ENCODE measurements at places on chromosomes 6 and 20.

DNA sequence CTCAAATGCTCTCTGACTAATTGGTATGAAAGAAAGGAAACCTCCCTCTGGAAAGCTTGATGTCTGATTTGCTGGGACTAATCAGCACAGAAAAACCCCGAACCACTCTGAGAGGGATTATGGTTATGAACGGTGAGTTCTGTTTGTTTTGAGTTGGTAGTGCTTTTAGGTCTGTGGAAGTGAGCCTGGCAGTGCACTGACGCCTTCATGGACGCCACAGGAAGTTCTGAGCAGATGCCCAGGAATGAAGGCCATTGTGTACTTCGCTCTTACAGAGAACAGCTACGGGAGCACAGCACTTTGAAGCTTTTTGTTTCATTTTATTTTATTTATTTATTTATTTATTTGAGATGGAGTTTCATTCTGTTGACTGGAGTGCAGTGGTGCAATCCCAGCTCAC lies 754.1 kb downstream of the QKI start:
- no peak for DNase-seq

- DNase-seq = peak; percentile 93
Measured at GRCh38 chr6:166032366-166033200, 135.1 kb downstream of the TBXT start.

GRCh38 chr6:53023323-53023722 lies 28.2 kb upstream of the GSTA4 start:
- no peak for DNase-seq

DNA sequence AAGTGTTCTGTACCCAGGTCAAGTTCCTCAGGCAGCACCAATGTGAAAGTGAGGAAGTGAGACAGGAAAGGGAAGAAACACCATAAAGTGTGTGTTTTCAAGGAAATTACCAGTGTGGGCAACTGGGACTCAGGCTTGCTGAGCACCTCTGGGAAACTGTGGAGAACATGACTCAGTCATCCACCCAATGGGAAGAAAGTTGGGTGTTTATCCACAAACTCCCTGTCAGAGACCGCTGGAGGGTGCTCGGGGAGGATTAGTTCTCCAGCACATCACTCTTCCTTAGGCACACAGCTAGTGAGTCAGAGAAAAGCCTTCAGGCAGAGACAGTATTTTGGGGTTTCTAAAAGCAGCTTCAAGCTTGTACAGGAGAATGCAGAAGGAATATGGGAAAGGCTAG lies 93.6 kb downstream of the PCSK2 start:
- no peak for DNase-seq

- no peak for DNase-seq
Measured at GRCh38 chr6:137949686-137950390, 82.8 kb downstream of the TNFAIP3 start.

GRCh38 chr20:25576783-25577530 lies 8.4 kb downstream of the NINL start:
- DNase-seq = no peak

DNA sequence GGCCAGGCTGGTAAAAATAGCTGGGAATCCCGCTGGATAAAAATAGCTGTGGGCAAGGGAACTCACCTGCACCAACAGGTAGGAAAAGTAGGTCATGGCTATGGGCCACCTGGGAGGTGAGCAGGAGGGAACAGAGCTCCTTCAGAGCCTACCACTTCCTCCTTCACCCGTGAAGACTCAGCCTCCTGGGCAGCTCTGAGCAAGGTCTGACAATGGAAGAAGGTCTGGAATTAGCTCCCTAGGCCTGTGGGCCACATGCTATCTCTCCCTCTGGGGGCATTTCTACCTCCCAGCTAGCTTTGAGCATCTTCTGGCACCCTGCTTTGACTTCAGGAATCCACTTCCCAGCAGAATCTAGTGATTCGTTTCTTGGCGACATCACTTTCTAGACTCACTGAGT lies 153.9 kb downstream of the MRPL14 start:
- DNase-seq = no peak

GRCh38 chr6:18242062-18242851 lies 22.1 kb downstream of the DEK start:
- DNase-seq = peak; percentile 89

- no peak for DNase-seq
Measured at GRCh38 chr20:38723017-38723847, 1.1 kb upstream of the SLC32A1 start.

DNA sequence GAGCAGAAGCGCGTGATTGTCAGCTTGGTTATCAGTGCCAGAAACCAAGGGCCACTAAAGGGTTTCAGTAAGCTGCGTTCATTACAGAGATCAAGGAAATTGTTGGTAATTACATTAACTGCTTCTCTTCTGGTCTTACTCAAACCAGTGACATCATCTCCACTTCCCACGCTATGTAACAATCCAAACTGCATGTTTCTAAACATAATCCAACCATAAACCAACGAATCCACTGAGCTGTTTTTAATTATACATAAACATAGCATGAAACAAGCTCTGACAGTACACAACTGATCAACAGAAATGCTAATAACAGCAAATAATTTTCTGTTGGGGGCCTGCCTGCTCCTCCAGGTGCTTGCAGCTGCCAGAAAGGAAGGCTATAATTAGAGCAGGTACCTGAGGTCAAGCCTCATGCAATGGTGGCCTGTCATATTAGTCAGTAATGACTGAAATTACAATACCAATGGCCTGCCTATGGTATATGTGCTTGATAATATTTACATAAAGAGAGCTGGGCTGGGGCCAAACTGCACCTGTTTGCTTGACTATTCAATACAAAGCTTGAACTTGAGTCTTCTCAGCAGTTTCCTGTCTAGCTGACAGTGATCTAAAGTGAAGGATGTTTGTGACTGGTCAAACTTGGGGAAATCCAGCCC lies 40.1 kb downstream of the ILRUN start:
- peak; percentile 86 for DNase-seq

GRCh38 chr20:63071541-63072181 lies 64.9 kb upstream of the BHLHE23 start:
- no peak for DNase-seq

DNA sequence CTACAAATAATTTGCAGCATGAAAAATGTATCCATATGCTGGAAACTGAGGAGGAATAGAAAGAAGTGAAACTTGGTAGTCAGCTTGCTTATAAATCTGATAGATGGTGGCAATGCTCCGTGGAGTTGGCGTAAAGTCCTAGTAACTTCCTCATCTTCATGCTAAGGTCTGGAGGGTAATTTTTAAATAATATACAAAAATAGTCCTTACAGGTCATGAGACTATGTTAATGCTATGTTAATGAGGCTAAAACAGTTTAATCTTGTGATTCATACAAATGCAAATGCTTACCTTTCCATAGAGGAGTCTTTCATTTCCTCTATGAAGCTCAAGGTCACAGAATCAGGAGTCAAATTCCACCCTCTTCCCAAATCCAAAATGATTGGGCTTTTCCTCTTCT lies 9.4 kb upstream of the CRIP3 start:
- DNase-seq = no peak

DNA sequence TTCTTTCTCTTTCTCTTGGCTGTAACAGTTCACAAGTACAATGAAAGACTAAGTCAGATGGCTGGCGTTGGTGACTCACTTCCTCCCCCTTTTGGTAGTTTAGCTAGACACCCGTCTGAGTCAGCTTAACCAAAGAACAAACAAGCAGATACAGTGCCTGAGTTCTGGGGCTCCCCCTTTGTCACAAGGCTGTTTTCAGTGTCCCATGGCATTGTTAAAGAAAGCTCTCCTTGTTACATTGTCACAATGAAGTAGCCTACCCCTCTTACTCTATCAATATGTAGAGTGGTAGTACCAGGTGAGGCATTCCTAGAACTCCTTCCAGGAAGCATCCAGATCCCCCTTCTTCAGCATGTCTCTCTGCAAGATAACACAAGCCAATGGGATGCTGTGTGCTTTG lies 38.6 kb downstream of the KIAA0408 start:
- peak; percentile 88 for DNase-seq

DNA sequence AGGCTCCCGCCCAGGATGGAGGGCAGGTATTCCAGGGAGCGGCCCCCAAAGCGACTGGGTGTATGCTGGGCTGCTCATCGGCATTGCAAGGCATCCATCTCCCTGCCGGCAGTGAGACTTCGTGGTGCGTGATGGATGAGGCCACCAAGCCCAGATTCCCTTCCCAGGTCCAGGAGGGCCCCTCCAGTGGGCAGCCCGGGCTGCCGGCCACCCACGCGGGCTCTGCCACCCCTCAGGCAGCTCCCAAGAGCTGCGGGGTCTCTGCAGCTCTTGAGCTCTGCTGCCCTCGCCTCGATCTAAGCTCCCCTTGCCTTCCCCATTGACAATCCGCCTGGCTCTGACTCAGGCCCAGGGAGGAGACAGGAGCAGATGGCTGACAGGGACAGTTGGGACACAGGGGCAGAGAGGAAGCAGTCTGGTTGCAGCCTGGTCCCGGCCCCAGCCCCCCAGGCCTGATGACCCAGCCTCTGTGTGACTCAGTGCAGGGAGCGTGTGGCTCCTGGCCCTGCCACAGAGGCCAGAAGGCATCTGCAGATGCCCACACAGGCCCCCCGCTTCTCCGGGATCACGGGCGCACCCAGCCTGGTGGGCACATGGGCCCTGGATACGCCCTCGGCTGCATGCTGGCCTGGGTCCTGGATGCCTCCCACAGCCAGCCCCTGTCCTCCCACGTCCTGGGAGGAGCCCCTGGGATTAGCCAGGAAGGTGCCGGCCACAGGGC lies 33.0 kb downstream of the SLCO4A1 start:
- no peak for DNase-seq

DNA sequence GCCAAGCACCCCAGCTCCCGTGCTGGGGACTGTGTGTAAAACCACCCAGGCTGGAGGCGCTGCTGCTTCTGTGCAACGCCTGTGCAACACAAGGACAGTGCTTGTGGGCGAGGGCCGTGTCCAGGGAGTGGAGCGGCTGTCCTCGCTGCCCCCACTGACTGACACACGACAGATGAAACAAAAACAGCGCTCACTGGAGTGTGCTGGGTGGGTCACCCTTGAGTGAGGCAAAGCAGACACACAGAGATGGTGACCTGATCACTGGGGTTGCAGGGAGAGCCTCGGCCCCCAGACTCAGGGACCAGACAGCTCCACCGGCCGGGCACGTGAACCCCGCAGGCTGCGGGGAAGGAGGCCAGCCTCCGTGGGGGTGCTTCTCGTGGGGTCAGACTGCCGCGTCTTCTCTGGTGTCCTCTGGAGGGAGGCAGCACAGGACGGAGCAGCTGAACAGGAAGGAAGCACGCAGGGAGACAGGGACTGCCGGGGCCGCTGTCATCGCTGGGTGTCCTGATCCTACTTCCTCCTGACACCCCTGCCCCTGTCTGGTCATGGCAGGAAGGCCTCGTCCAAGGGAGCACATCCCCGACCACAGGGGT lies 75.9 kb upstream of the CST7 start:
- no peak for DNase-seq

GRCh38 chr6:111416529-111416928 lies 66.5 kb downstream of the REV3L start:
- no peak for DNase-seq

GRCh38 chr6:40743690-40744446 lies 156.7 kb upstream of the LRFN2 start:
- DNase-seq = no peak

- DNase-seq = no peak
Measured at GRCh38 chr20:33337119-33337518, 54.1 kb downstream of the BPIFB1 start.

- DNase-seq = no peak
Measured at GRCh38 chr6:41199552-41200246, 1.2 kb downstream of the TREML2 start.

- DNase-seq = peak; percentile 45
Measured at GRCh38 chr6:108654465-108655106, 93.9 kb downstream of the FOXO3 start.

DNA sequence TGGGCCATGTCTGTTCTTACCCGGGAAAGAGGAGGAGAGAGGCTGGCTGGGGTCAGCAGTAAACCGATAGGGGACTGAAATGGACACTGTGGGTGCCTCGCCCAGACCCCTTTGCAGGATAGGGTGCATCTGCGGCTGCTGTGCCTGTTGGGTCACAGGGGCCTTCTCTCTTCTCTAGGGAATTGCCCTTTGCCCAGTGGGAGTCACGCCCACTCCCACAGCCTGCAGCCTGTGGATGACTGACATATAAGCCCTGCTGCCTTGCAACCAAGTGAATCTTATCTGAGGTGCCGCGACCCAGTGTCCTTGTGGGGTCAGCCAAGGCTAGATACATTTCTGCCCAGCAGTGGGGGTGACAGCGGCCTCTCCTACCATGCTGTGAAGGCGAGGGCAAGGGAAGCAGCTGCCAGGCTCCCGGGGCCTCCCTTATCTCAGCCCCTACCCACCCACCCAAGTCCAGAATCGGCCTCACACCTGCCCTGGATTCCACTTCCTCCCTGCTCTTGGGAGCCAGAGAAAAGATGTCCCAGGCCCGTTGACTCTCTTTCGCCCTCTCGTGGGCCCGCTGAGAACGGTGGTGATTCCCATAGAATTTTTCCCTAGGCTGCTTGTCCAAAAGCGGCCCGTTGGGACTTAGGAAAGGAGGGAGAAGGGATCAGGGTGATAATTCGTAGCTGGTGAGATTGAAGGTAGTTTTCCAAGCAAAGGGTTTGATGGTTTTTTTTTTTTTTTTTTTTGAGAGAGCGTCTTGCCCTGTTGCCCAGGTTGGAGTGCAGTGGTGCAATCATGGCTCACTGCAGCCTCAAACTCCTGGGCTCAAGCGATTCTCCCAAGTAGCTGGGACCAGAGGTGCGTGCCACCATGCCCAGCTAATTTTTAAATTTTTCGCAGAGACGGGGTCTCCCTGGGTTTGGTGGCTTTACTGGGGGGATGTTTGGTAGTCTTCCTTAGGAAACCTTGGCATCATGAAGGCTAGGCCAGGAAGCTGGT lies 76.4 kb upstream of the RNF24 start:
- peak; percentile 18 for DNase-seq

- no peak for DNase-seq
Measured at GRCh38 chr6:26502165-26502564, 2.1 kb downstream of the BTN1A1 start.

DNA sequence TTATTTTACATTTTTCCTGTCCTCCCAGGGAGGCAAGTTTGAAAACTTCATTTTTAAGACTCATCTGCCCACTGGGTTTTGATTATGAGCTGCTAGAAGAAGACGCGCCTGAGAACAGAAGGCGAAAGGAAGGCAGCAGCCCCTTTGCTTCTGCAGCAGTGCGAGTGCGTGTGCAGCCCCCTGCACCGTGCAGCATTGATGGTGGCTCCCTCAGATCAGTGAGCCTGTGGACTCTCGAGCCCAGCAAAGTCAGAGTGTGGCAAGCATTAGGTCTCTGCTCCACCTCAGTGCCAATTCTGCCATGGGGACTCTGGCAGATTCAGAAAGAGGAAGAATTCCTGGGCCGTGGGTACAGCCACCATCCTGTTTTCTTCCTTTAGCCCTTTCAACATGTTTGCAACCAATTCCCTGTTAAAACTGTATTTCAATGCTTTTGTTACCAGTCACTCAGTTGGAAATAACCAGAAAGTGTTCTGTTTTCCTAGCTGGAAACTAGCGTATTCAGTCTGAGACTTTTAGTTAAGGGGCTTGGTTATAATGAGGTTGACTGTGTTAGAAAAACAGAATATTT lies 134.8 kb upstream of the OGFRL1 start:
- no peak for DNase-seq

GRCh38 chr20:49647550-49647949 lies 66.1 kb downstream of the B4GALT5 start:
- DNase-seq = no peak

- DNase-seq = no peak
Measured at GRCh38 chr20:39136798-39137197, 174.7 kb downstream of the DHX35 start.

Data from fibroblast of gingiva (primary cell).